ENCODE measurements at places on chromosomes 5 and 9.

- DNase-seq = no peak
Measured at GRCh38 chr5:143217065-143217803, 186.3 kb downstream of the NR3C1 start.

- DNase-seq = no peak
Measured at GRCh38 chr5:56517011-56517416, 283.9 kb upstream of the ANKRD55 start.

GRCh38 chr5:145681216-145681615 lies 153.9 kb downstream of the PRELID2 start:
- no peak for DNase-seq

- DNase-seq = no peak
Measured at GRCh38 chr5:77892061-77893010, 116.2 kb upstream of the TBCA start.

DNA sequence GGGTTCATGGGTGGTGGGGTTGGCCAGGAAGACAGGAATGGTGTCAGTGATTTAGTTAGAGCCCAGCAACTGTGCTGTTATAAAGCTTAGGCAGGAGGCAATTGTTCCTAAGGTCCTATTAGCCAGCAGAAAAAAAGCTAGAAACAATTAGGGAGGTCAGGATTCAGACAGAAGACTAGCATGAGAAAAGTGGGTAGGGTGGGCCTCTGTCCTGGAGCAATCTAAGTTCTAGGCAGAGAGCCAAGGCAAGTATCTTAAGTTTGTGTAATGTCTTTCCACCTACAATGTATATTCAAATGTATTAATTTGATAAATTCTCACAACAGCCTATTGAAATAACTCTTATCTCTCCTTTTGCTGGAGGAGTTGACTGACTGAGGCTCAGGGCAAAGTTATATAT lies 6.1 kb upstream of the ZFAND5 start:
- no peak for DNase-seq

GRCh38 chr9:134469041-134469875 lies 143.0 kb downstream of the RXRA start:
- no peak for DNase-seq

DNA sequence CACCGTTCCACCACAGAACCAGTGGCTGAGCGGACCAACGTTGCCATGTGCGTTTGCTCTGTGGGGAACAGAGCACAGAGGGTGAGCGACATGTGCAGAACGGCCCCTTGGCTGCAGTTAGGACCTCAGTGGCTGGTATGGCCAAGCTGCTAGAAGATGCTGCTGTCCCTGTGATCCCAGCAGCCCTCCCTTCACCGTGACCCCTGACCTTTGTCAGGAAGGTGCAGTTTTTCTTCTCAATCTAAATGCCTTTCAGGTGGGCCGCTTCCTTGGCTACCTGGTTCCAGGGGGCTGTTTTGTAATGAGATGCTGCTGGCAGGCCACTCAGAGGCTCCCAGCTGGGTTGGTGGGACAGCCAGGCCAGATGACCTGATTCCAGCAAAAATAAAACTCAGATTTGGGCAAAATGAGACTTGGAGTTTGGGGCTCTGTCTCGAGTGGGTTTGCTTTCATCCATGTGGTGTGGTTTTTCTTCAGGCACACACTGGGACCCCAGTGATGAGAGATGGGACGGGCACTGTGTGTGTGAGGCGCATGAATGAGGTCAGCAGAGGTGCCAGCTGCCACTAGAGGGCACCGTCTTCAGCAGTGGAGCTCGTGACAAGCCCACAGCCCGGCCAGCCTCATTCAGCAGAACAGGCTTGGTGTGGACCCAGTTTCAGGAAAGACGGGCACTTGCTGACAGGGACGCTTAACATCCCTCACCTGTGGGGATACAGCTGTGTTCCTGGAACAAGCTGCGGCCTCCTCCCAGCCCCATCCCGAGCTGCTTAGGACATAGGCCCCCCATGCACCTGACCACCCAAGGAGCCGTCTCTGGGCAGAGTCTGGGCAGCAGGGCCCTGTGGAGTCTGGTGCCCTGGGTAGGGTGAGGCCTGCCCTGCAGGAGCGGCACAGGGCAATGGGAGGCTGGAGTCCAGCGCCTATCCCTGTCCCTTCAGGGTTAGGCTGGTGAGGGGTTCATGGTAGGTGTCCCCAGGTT lies 4.1 kb downstream of the MRPS2 start:
- DNase-seq = peak; percentile 36

DNA sequence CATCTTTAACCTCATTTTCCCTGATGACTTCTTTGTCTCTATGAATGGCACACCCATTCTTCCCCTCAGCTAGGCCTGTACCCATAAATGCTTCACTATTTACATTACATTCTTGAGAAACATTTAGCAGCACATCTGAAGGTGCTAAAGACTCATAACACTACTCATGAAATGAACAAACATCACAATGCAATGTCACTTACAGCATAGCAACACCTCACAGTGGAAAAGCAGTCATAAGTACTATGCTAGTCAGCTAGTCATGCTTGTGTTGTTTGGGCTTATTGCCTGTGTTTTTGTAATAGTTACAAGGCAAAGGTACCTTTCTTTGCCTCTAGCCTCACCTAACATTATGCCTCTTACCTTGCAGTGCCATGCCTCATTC lies 228.9 kb downstream of the KIAA0825 start:
- DNase-seq = no peak

GRCh38 chr5:145887976-145888574 lies 15.3 kb upstream of the GRXCR2 start:
- DNase-seq = no peak

DNA sequence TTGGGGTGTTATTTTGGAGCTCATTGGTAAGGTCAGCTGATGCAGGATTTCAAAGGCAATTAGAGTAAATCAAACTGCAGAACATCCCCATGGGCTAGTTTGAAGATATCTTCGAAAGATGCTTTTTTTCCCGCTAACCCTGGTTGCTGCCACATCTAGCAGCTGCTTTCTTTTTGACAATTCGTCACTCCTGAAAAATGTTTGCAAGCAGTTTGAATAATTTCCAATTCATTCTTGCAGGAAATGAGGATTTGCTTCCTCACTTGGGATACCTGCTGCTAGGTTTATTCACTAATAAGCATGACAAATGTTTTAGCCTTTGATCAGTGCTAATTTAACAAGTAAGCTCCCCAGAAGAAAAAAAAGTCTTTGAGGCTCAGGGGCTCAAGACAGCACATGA lies 649.6 kb upstream of the RORB start:
- no peak for DNase-seq

DNA sequence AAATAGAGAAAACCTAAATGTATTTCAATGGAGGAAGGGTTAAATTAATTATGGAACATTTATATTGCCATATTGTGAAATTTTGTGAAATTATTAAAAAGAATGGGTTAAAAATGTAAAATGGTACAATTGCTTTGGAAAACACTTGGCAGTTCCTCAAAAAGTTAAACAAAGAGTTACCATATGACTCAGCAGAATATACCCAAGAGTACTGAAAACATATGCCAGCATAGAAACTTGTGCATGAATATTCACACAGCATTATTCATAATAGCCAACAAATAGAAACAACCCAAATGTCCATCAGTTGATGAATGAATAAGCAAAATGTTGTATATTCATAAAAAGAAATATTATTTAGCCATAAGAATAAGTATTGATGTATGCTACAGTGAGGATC lies 181.0 kb upstream of the MAST4 start:
- DNase-seq = no peak

GRCh38 chr9:71819115-71819739 lies 50.9 kb upstream of the CEMIP2 start:
- no peak for DNase-seq

- DNase-seq = no peak
Measured at GRCh38 chr9:12819436-12820185, 44.8 kb downstream of the LURAP1L start.

DNA sequence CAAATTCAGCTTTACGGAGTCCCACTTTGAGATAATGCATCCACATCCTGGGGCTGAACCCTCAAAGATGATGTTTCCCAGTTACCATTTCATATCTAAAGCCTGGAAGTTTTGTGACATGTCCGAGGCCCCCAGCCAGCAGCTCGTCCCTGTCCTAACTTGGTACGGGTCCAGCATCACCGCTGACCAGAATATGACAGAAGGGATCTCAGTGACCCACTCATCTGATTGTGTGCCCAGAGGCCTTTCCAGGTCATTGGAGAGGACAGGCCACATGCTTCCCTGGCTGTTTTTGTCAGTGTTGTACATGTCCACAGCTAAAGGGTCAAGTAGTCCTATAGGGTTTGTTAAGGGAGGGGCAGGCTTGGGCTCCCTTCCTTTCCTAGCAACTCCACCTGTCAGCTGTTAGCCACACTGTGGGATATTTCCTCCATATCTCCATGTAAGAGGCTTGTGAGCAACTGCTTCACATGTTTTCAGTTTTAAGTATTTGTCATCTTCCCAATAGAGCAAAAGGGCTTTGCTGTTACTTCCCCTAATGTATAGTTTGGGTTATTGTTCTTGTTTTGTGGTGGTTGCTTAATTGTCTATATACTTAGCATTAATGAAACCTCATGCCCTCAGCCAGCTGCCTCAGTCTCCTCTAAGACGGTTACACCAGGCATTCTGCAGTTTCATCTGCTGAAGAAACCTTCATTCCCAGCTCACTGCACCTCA lies 33.4 kb downstream of the SECISBP2 start:
- no peak for DNase-seq

DNA sequence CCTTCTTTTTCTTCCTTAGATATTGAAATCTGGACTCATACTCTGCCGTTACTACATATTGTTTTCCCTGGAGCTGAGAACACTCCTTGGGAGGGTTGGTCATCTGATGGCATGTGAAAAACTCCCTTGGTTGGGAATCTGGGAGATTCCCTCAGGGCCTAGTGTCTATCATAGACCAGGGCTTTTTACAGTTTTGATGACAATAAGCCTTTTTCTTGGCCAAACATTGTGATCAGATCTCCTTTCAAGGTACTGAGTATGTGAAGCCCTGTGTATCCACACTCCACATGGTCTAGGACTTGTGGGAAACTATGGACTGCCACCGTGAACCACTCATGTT lies 32.9 kb downstream of the TMEM252 start:
- no peak for DNase-seq

DNA sequence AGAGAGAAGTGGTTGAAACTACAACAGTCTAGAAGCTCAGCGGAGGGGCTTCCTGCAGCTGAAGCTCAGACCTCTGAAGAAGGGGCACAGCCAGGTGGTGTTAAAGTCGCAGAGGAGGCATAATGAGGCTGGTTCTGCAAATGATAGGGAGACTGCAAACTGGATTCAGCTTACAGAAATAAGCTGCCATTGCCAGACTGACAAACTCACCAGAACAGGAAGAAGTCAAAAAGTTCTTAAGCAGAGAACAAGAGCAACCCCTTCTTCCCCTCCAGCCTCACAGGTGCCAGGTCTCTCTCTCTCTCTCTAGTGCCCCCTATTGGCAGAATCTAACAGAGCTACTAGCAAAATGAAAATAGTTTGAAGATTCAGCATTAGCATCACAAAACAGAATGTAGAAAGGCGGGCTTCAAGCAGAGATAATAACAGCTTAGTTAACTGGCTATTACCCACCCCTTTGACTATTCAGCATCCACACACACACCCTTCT lies 76.7 kb downstream of the GRAMD2B start:
- DNase-seq = no peak

DNA sequence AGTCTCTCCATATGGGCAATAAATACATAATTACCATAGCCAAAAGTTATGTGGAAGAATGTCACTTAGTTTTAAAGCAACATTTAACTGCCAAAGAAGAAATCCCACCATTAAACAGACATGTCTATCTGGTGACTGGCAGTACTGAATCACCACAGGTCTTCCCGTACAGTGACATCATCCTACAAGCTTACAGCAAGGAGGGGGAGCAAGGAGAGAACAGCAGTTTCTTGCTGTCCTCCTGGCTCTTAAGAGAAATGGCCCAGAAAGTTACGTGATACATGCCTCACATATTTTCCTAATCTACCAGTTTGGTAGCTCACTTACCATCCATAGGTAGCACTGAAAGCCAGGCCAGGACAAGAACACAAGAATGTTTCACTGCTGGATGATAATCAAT lies 671.0 kb downstream of the DMRTA1 start:
- DNase-seq = no peak

- DNase-seq = no peak
Measured at GRCh38 chr5:146441896-146442295, 5.2 kb upstream of the TCERG1 start.

- DNase-seq = no peak
Measured at GRCh38 chr9:35236692-35237091, 74.9 kb downstream of the UNC13B start.

GRCh38 chr9:116877072-116877471 lies 190.0 kb downstream of the TRIM32 start:
- DNase-seq = no peak

- no peak for DNase-seq
Measured at GRCh38 chr5:18967637-18968036, 1020.4 kb downstream of the CDH18 start.

GRCh38 chr9:28260330-28260729 lies 687.0 kb upstream of the C9orf72 start:
- DNase-seq = no peak

- no peak for DNase-seq
Measured at GRCh38 chr5:112142769-112143270, 276.3 kb downstream of the EPB41L4A start.

DNA sequence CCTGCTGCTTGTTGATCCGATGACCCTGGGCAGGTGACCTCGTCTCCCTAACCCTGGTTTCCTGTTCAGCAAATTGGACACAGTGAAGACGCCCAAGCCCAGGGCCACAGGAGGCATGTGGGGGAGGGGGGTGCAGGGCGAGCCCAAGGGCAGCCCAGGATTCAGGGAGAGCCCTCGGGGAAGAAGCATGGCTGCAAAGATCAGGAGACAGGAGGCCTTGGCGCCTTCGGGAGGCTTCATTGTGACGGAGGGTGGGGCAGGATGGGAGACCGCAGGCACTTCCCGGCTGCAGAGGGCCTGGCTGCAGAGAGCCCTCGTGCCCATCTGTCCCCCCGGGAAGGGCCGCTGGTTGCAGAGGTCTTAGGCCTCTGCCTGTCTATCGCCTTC lies 6.2 kb downstream of the ASS1 start:
- no peak for DNase-seq

DNA sequence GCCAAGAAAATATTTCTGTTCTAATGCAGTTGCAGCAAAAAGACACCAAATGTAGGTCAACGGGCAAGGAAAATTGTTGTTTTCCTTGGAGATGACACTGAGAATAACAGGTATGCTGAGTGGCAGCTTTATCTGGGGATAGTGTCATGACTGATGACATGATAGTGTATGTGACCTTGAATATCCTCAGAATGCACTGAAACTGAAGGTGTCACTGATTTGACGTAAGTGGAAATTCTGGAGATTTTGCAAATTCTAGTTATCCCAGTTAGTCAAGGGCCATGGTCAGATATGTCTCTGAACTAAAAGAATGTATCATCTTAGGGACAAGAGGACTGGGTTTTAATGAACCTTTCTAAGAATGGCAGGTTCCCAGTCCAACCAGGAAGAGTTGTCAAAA lies 138.0 kb upstream of the C9orf72 start:
- no peak for DNase-seq

Data from activated effector memory CD4-positive, alpha-beta T cell treated with Interleukin-2 at 50 U/mL for 16 hours (primary cell).